ENCODE measurements at places on chromosomes 4 and X.

DNA sequence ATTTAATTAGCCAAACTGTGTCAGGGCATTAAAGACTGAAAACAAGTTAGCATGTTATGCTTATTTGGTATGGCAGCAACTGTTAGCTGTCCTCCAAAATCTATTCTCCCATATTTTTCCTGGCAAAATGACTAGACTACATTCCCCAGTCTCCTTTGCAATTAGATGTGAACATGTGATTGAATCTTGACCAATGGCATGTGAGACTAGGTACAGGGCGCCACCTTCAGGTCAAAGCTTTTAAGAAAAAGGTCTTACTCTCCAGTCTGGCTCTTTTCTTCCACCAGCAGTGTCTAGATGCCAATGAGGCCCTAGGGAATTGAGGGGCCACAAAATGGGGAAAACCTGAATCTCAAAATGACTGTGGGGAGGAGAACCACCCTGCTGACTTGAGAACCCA is 408.2 kb downstream of the SMARCA1 start:
- peak; percentile 46 for DNase-seq

- DNase-seq: peak; percentile 20
Measured at GRCh38 chrX:74422576-74423288, 1.4 kb downstream of the SLC16A2 start.

DNA sequence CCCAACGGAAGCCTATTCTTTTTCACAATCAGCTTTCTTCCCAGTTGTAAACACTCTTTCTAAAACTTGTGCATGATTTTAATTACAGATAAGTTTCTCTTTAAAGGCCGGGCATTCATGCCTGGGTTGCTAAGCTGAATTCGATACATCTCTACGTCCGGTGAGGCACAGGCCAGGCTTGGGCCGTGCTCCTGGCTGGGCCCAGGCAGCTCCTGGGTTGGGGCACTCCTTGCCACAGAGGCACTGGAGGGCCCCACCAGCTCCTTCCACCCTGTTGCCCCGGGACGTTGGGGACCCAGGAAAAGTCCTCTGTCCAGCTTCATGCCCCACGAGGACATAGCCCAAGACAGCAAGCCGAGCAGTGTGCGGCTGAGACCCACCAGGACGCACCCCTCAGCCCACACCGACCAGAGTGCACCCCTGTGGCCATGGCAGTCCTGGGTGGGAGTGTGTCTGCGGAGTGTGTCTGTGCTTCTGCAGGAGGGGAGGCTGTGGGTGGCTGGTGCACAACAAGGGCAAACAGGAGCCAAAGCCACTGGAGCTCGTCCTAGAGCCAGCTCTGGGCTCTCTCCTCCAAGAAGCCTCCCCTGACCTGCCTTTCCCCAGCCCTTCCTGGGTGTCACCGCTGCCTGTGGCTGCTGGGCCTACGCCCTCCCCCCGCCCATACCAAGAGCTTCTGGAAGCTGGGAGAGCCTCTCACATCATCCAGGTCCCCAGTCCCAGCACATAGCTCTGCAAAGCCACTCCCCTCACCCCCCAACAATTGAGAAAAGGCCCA is 128.0 kb upstream of the NKX1-1 start:
- DNase-seq: no peak

GRCh38 chr4:111537871-111538270 is 607.4 kb upstream of the FAM241A start:
- no peak for DNase-seq

DNA sequence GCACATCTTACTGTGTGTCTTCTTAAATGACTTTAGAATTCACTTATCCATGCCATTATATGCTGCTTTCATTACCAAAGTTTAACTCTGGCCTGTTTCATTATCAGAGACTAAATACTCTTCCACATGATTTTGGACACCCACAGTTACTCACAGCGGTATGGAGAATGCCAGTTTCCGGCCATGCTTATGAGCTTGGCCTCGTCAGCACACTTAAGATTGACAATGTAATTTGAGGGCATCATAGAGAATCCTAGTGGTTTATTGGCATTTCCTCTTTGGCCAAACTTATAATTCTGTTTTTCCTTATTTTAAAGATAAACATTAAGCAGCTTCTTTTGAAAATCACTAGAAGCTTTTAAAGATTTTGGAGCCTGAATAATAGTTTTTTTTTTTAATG is 104.5 kb downstream of the IRF2 start:
- no peak for DNase-seq

DNA sequence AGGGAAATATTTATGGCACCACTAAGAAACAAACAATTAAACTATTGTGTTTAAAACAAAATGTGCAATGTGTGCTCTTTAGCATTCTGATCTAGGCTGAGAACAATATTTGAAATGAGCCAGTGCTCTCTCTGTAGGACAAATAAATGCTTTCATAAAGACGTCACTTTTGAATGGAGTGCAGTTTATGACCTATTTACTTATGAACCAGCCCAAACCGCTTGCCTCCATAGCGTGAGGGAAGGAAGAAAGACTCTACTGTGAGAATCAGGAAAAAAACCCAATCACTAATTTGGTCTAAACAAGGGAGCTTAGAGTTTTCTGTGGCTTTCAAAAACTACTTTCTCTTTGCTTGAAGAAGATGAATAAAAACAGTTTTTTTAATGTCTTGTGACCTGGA is 39.4 kb downstream of the SAT1 start:
- DNase-seq: no peak

GRCh38 chr4:52638717-52639116 is 20.4 kb downstream of the USP46 start:
- DNase-seq: no peak

DNA sequence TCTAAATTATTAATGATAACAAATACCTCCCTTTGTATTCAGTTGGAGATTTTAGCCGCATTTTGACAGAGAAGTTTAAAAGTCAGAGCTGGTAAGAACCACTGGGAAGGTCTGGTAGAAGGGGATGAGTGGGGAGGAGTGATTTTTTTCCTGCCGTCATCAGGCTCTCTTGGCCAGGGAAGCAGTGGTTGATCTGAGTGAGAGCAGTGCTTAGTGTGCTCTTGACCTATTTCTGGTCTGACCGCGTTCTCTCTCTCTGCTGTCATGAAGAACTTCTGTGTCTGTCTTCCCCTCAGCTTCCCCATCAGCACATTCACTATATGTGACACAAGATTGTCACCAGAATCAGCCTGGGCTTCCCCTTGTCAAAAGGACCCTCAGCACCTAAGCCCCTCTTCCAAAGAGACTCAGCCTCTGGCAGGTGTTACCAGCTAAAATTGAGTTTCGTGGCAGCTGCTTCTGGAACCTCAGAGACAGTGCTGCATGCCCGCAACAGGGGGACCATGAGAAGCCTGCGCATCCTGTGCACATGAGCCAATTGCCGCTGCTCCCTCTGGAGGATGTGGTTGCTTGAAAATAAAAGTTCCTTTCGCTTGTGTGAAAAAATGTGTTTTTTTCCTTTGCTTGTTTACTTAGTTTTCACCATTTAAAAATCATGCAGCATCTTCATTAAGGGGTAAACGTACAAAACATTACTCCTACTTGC is 268.9 kb downstream of the C4orf33 start:
- no peak for DNase-seq

- no peak for DNase-seq
Measured at GRCh38 chrX:110267874-110268273, 50.0 kb downstream of the AMMECR1 start.

DNA sequence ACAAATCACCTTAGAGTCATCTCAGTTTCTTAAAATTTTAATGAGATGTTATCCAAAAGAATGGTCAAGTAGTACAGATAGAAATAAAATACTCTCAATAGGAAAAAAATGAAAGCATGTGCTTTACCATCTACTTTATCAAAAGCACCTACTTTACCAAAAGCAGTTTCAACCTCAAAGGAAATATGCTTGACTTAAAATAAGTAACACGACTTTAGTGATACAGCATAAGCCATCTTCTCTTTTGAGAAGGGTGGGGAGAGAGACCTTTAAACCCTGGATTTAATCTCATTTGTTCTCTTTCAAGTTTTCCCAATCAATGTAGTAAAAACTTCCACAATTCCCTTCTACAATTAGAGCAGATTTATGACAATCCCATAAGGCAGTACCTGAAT is 26.5 kb downstream of the OTUD4 start:
- DNase-seq: no peak

DNA sequence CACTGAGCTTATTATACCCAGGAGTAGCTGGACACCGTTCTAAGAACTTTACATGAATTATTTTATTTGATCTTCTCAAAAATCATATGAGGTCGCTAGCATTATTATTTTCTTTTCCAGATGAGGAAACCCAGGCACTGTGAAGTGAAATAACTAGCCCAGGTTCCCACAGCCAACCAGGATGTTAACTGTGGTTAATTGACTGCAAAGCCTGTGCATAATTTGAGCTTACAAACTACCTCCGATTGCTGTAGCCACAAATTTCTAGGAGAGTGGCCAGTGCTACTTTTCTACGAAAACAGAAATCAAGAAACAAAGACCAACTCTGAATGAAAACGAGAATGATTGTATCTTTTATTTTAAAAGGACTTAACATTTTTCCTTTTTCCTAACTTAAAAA is 27.2 kb downstream of the SPRY1 start:
- peak; percentile 48 for DNase-seq

DNA sequence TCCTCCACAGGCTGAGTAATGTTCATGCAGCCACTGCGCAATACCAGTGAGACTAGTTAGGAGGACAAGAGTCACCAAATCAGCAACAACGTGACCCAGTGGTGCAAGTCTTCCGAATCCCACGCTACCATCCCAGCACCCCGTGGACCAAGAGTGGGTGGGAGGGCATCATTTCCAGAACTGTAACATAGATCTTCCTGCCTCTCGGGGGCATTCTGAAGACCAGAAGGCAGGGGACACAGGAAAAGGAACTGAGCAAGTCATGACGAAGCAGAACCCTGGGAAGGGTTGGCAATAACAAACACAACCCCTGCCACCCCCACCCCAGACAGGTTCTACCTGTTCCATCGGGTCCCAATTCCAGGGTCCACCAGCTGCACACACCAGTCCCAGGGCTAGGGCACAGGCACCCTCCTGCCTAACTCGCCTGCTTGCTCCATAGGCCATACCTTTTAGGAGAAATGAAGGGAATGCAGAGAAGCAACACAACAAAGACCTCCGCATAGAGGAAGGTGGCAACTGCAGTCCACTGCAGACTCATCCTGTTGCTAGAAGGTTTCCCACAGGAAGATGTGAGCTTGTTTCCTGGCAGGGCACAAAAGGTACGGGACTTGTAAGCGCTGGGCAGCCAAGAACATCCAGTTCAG is 1.4 kb downstream of the BCAP31 start:
- no peak for DNase-seq

DNA sequence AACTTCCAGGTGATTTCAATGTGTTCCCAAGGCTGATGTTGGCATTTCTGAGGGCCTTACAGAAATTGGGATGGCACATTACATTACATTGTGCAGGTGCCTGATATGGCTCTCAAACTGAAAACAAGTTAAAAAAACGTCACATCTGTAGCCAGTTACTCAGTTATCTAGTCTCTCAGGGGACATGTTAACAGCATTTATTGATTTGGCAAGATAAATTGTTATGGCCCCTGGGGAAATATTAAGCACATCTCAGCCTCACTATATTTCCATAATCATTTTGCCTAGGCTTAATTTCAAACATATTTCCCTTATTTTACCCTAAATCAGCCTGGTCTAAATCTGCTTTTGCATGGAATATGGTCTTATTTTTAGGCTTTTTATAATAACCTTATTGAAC is 290.0 kb downstream of the IL15 start:
- no peak for DNase-seq

DNA sequence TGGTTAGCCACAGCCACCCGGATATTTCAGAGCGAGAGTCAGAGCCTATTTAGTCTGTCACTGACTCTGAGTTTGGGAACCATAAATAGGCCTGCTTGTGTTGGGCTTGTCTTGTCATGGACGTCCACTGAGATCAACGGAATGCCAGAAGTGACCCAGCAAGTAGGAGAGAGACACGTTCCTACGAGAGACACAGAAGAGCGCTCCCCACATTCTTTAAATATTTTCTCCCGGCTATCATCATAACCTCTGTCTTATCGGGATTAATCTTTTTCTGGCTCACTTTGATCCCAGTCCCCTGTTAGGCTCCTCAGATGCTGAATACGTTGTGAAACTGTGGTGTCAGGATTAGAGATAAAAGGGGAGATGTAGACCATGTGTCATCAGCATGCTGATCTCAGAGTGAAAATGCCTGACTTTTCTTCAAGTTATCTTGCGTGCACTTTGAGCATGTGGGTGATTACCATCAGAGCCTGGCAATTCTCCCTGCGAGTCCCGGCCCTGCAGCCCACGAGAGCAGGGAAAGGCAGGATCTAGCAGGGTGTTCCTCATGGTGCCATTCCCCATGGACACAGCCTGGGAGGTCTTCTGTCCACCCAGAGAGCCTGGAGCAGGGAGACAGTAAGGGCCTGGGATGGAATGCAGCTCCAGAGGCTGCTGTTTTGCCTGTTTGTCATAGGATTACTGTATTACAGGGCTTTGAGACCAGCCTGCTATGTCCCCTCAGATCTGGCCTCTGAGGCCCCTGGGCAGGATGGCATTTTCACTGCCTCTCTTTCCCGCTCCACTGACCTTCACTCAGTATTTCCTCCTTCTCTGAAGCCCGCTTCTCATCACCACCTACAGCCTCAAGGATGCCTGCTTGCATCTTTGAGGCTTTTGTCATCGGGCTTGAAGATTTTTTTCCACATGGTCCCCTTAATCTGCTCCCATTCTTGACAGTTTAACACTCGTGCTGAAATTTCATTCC is 2.8 kb upstream of the TENM3 start:
- DNase-seq: no peak

GRCh38 chr4:41446981-41447725 is 90.8 kb upstream of the LIMCH1 start:
- no peak for DNase-seq

DNA sequence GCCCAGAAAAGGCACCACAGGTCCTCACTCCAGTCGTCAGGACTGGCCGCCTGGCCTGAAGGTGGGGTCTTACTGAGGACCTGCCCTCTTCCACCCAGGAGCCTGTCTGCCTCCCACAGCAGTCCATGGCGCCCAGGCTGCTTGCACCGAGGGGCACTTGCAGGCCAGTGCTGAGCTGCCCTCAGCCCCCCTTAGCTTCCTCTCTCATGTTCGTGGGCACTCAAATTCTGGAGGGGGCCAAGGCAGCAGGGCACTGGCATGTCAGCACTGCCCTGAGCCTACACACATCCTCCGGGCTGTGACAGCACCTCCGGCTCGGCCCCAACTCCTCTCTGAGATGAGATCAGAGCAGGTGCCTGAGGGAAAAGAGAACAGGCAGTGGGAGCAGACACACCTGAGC is 27.2 kb upstream of the ZBTB33 start:
- no peak for DNase-seq

GRCh38 chr4:184628103-184628502 is 21.1 kb downstream of the CASP3 start:
- no peak for DNase-seq

DNA sequence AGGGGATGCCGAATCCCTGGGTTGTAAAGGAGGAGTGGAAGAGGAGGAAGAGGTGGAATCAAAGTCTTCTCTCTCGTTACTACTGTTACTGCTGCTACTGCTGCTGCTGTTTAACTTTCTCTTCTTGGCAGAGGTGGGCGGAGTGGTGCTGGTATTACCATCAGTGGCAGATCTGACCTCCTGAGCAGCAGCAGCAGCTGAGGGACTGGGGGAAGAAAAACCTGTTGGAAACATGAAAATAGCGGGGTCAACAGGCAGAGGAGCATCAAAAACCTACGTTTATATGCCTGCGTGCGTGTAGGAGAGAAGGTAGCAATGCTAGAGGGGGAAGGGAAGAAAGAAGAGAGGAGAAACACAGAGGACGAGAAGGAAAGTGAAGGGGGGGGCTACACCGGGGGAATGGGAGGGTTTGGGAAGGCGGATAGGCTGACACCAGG is 339 bp downstream of the CUL4B start:
- DNase-seq: peak; percentile 61

Data from activated CD8-positive, alpha-beta T cell treated with anti-CD3 and anti-CD28 coated beads for 36 hours (primary cell).